ENCODE measurements at places on chromosomes 16 and 17. TPM values are rescaled to one million over a fixed set of nuclear protein-coding genes. Genes with fewer than 3 reads are reported as not detected.

The USP43 gene
- polyA plus RNA-seq, result 0.33 TPM

DNA sequence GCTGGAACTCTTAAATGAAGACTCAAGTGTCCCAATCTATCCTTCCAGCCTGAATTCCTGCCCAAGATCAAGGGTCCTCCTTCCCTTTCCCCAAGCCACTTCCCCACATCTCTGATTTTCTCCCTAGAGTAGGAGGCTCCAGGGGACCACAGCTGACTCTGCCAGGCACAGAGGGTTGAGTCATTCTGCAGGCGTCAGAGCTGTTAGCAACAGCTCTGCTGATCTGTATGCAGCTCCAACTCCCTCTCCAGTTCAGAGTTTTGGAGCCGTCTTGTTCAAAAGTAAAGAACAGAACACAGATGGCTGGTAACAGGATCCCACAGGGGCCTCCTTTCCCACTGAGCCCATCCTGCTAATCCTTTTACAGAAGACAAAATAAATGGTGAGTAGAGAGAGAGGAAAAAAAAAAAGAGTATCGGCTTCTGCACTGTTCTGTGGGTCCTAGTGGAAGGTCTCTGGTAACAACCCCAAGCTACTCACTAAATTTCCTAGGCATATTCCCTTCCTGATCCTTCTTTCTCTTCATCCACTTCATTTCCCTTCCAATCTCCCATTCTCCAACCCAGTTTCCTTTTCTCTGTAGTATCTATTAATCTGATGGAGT, 13.4 kb upstream of the TAOK1 start:
- no peak for DNase-seq

- DNase-seq, result no peak
Observed at GRCh38 chr17:3753624-3754023, 29.9 kb downstream of the HASPIN start.

DNA sequence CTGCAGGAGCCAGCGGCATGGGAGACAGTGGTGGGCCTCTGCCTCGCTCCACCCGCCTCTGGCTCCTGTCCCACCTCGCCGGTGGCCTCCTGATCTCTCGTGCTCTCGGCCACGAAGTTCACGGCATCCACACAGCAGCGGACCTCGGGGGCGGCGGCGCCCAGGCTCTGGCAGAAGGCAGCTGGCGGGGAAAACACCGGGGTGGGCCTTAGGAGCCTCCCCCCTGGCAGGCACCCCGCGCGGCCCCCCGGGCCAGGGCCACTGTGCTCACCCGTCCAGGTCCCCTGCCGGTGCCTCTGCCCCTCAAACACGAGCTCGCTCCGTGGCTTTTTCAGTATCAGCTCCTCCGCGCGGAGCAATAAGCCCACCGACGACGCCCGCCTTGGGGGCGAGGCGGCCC, 409 bp upstream of the C17orf107 start:
- peak; percentile 56 for DNase-seq

DNA sequence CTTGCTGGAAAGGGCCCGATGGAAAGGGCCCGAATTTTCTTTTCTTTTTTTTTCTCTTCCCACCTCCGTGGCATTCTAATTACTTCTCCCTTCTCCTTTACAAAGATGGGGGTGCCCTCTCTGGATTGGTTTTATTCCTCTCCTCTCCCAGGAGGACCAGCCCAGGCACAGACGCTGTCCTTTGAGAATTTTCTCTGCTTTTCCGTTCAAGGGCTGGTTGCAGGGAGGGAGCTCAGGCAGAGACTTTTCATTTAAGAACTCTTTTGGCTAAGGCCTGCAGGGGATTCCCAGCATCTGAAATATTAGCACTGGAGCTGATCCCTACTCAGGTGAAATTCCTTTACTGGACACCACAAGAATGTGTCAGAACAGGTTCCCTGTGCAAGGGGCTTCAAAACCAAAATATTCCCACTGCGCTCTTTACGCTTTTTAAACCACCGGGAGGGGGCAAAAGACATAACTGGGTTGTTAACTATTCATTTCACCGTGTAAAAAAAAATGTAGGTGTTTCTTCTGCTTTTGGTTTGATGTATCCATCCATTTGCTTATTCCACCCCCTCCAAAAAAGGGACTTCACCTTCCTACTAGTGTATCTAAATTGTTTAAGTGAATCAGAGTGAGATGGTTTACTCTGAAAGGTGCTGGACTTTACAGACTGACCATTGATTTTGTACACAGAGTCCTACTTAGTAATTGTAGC, 1.4 kb downstream of the NFAT5 start:
- DNase-seq, result no peak
